ENCODE measurements at places on chromosomes 4 and X. TPM values are rescaled to one million over a fixed set of nuclear protein-coding genes. Genes with fewer than 3 reads are reported as not detected.

CACNA1F gene
- total RNA-seq = not detected

NPY5R gene
- not detected for total RNA-seq

PFKFB1 gene
- total RNA-seq = not detected

CDKL2 gene
- 0.30 TPM for total RNA-seq

TEX13B gene
- total RNA-seq = not detected

CCNA2 gene
- total RNA-seq = 82.8 TPM

PRSS48 gene
- total RNA-seq = not detected

EGFL6 gene
- not detected for total RNA-seq

ABCG2 gene
- 4.9 TPM for total RNA-seq

PDE6B gene
- 7.5 TPM for total RNA-seq

PPM1K gene
- total RNA-seq = 14.6 TPM

UGT2B17 gene
- not detected for total RNA-seq

PDLIM3 gene
- 58.5 TPM for total RNA-seq

SERTM2 gene
- not detected for total RNA-seq

CXCL13 gene
- not detected for total RNA-seq

RNF212 gene
- 0.91 TPM for total RNA-seq

GYPE gene
- total RNA-seq = 0.32 TPM

TCEAL2 gene
- total RNA-seq = not detected

TRIM75 gene
- total RNA-seq = not detected

IGSF1 gene
- total RNA-seq = not detected
